ENCODE measurements at places on chromosomes 2 and 18.

GRCh38 chr2:26914659-26915310 is 55.7 kb upstream of the MAPRE3 start:
- no peak for DNase-seq

DNA sequence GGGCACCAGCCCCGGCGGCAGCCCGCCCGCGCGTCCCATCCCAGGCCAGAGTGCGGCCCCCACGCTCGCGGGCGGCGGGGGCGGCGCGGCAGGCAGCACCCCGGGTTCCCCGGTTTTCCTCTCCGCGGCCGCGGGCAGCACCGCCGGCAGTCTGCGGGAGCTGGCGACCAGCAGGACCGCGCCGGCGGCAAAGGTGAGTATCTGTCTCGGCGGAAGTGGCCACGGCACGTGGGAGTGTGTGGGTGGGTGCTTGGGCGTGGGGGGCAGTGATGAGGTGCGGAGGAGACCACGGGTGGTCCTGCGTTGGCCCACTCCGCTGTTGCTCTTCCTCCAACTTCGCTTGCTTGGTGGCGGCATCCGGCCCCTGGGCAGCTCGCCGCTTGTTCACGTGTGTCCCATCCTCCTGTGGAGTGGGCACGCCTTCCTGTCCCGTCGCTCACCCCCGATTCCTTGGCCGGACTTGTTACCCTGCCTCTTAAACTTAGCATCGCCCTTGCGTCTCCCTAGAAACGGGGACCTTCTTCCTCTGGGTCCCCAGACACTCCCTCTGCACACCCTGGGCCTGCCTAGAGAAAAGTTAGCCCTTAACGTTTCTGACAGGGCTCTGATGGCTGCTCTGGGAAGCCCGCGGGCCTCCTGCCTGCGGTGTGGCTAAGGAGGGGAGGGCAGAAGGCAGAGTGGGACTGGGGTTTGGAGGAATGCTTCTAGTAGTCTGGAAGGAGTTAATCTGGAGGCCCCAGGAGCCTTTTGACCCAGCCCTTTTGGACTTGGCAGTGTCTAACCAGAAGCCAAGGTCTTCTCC is 1.1 kb downstream of the SH3RF3 start:
- DNase-seq: no peak

- peak; percentile 57 for DNase-seq
Observed at GRCh38 chr2:187826023-187826422, 271.8 kb upstream of the TFPI start.

DNA sequence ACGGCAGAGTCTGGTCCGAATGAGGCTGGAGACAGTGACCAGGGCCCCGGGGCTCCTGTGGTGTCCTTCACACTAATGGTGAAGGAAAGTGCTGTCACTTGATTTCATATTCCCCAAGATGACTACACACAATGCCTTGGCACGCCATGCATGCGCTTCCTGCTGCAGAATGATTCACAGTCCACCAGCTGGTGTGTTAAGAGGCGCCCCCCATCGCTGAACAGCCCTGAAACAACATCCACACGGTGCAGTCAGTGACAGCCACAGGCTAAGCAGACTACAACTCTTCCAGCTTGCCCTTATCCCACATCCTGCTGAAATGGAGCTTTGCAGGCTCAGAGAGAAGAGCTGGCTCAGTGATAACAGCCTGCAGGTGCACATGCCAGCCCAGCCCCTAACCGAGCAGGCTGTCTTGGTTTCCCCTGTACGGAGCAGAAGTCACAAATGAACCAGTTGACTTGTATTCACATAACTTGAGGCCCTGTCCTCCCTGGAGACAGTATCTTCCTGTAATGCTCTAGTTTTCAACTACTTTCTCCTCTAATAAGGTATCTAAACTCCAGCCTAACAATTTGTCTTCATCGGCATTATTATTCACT is 24.3 kb upstream of the CDH20 start:
- DNase-seq: peak; percentile 66

GRCh38 chr2:152251811-152252210 is 76.2 kb upstream of the STAM2 start:
- no peak for DNase-seq

DNA sequence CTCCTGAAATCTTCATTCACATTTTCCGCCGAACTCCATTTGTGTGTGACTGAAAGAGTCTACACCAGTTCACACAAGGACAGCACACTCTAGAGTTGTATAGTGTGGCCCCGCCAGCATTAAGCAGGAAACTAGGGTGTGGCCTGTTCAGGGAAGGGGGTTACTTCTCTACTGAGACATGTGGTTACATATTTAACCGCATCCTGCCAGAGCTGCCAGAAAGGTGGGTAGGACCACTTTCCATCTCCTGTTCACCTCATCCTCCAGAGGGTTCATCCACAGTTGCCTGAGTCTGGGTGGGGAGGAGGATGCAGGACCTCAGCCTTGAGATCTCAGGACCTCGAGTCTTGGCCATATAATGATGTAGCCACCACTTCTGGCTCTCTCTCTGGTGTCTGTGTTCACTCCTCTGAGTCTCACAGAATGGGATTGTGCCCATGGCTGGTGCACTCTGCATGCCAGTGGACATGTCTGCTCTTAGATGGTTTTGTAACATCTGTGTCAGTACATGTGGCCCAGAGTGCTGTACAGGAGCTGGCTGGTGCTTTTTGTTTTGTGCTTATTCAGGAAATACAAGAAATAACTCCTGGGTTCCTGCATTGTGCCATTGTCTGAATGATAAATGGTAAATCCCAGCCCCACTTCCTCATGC is 7.7 kb upstream of the SP140L start:
- no peak for DNase-seq

DNA sequence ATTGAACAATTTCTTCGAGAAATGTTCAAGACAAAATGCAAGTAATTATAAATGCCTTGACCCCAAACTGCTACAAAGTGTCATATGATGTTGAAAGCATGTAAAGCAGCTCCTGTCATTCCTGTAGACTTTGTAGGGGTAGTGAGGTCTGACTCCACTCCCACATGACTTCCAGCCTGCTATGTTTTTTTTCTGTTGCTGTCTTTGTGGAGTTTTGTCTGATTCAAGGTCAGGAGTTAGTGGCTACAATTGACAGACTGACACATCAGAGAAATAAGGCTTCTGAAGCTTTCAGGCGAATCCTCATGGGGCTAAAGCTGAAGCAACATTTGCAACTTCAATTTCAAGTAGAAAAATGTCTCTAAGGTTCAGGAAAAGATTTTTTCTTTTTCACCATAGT is 63.9 kb upstream of the CCDC195 start:
- DNase-seq: no peak

- no peak for DNase-seq
Observed at GRCh38 chr18:45186832-45187231, 428.4 kb upstream of the SLC14A2 start.

GRCh38 chr2:1685078-1685956 is 59.0 kb downstream of the PXDN start:
- no peak for DNase-seq

- no peak for DNase-seq
Observed at GRCh38 chr2:44562737-44563136, 201.0 kb downstream of the CAMKMT start.

GRCh38 chr2:167987026-167987425 is 260.4 kb downstream of the STK39 start:
- no peak for DNase-seq

GRCh38 chr18:4130734-4131719 is 324.1 kb downstream of the DLGAP1 start:
- no peak for DNase-seq

DNA sequence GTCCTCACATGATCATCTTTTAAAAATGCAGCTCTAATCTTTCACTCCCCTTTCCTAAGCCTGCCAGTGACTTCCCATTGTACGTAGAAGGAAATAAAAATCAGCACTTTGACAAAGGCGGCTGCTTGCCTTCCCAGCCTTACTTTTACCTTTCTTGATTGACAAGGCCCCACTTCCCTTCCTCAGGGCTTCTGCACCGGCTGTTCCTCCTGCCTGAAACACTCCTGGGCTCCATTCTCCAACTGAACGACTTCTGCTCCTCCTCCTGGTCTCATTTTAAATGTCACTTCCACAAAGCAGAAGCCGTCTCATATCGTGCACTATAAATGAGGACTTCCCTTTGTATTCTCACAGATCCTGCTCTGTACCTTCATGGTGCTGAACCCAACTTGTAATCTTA is 56.1 kb downstream of the OSBPL6 start:
- DNase-seq: no peak

DNA sequence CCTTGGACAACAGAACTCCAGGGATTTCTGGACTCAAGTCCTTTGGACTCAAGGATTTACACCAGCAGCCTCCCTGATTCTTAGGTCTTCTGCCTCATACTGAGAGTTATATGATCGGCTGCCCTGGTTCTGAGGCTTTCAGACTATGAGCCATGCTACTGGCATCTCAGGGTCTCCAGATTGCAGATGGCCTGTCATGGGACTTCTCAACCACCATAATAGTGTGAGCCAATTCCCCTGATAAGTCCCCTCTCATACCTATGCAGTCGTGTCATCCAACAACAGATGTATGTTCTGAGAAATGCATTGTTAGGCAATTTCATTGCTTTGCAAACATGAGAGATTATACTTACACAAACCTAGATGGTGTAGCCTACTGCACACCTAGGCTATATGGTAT is 61.4 kb upstream of the MSTN start:
- no peak for DNase-seq

- no peak for DNase-seq
Observed at GRCh38 chr2:182584462-182584861, 131.6 kb upstream of the DNAJC10 start.

- no peak for DNase-seq
Observed at GRCh38 chr18:67362906-67363305, 153.6 kb downstream of the DSEL start.

- no peak for DNase-seq
Observed at GRCh38 chr2:222922019-222922800, 61.4 kb downstream of the ACSL3 start.

- DNase-seq: peak; percentile 18
Observed at GRCh38 chr18:36934884-36935283, 106.0 kb downstream of the KIAA1328 start.

DNA sequence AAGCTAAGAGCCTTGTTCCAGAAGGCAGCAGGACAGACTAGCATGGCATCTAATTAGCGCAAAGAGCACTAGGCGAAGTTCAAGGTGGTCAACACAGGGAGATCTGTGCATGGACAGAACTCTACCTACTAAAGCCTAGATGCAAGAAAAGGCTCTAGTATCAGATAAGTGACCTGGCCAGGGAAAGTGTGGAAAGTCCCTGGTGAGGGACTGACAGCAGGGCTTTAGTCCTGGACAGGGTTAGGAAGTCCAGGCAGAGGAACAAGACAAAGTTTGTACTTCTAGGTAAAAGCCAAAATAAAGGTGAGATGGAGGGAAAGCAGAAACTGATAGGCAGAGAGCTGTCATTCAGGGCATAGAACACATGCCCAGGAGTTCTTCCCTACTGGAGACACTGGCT is 45.0 kb upstream of the PCBP1 start:
- DNase-seq: no peak

- DNase-seq: no peak
Observed at GRCh38 chr18:48238636-48239035, 170.5 kb downstream of the ZBTB7C start.

DNA sequence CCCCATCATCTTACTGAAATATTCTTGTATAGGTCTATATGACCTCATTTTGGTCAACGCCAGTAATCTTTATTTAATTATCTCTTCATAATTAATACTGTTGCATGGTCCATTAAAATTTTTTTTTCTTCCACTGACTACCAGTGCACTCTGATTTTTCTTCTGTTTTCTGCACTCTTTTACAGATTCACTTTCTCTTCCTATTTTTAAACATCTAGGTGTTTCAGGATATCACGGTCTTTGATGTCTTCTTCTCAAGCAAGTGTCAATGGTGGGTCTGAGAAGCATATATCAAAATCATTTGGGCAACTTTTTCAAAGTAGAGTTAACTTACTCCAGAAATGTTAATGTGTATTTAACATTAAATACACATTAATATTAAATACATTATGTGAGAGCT is 51.4 kb downstream of the CCDC141 start:
- DNase-seq: no peak

GRCh38 chr18:40037356-40037755 is 1917.7 kb upstream of the PIK3C3 start:
- DNase-seq: no peak

GRCh38 chr2:104758199-104758620 is 95.7 kb upstream of the POU3F3 start:
- DNase-seq: no peak

- no peak for DNase-seq
Observed at GRCh38 chr2:51224790-51225189, 192.9 kb upstream of the NRXN1 start.

- no peak for DNase-seq
Observed at GRCh38 chr2:184779777-184780176, 181.4 kb downstream of the ZNF804A start.

DNA sequence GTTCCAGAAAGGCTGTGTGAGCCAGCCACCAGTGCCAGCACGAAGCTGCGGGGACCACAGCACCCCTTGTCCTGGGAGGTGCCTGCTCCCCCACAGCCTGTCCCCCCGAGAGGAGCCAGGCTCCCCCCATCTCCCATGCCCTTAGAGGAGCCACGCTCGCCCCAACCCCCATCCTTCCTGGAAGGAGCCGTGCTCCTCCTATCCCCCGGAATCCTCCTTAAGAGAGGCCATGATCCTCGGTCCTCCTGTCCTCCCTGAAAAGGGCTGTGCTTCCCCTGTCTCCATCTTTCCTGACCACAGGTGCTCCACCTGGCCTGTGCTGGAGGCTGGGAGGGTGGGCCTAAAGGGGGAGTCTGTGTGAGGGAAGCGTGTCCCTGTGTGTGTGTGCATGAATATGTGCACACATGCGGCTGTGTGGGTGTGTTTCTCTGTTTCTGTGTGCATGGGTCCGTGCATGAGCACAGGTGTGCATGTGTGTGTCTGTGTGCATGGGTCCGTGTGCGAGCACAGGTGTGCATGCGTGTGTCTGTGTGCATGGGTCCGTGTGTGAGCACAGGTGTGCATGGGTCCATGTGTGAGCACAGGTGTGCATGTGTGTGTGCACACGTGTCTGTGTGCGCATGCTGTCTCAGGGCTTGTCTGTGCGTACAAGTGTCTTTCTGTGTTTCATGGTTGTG is 80.3 kb downstream of the RTP5 start:
- DNase-seq: no peak

GRCh38 chr2:76613330-76613729 is 902.6 kb upstream of the GCFC2 start:
- DNase-seq: no peak

GRCh38 chr2:174753038-174753633 is 11.1 kb downstream of the CHRNA1 start:
- no peak for DNase-seq

- no peak for DNase-seq
Observed at GRCh38 chr18:11533942-11534496, 75.4 kb upstream of the SLC35G4 start.

DNA sequence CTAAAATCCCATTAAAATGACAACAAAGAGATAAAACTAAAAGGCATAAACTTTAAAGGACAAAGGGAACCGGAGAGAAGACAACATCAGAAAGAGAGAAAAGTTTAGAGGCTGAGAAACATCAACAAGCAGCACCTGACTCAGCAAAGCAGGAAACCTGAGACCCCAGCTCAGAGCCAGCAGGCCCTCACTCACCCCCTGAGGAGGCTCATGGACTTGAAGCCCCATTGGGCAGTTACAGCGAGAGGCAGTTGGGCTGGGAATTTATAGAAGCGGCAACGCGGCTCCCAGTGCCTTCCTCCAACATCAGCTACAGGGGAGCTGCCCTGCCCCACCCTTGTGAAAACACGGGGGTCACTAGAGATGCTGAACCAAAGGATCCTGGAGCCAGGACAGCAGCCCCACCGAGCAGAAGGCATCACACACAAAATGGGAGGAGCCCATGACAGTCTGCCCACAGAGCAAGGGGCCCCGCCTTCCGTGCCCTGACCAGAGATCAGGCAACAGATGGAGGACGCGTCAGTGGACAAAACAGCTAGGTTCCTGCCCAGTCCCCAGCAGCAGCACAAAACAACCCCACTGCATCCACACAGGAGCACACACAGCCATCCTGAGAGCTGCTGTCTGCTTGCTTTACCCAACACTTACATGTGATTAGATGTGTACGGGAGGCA is 52.7 kb downstream of the CMPK2 start:
- no peak for DNase-seq
